ENCODE measurements at places on chromosomes 2 and 18.

DNA sequence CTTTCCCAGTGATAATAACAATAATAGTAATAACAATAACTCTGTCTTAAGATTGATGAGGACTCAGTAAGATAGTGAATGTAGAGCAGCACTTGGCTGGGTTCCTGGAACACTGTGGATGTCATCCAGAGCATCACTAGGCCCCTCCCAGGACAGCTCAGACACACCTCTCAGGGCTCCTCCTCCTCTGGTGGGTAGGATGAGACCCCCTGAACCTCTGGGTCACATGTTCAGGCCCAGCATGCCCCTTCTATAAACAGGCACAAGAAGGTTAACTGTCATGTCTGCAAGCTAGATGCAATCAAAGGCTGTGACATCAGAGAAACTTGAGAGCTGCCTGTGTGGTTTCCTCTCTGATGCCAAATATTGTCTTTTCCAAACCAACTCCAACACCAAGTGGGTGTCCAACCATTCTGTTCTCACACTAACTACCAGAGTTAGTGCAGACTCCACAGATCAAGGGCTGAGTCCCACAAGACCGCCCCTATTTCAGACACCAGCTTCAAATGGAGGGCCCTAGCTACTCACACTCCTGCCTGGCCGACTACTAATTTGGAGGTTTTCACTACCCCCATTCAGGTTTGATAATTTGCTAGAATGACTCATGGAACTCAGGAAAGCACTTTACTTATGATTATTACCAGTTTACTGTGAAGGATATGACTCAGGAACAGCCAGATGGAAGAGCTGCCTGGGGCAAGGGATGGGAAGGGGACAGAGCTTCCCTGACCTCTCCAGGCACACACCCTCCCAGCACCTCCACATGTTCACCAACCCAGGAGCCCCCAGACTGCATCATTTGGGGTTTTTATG, 46.4 kb upstream of the BZW1 start:
- DNase-seq, result peak; percentile 92

- DNase-seq, result peak; percentile 77
These were observed 3.6 kb downstream of the ZNF516 start for GRCh38 chr18:76491473-76491775.

GRCh38 chr18:45722899-45723298, 1.1 kb upstream of the SLC14A1 start:
- DNase-seq, result peak; percentile 79

- DNase-seq, result no peak
These were observed 286.4 kb upstream of the CNTNAP5 start for GRCh38 chr2:123738643-123739042.

GRCh38 chr2:10530607-10531239, 82.6 kb upstream of the ODC1 start:
- DNase-seq, result peak; percentile 26

GRCh38 chr2:234195516-234195915, 145.0 kb downstream of the SPP2 start:
- no peak for DNase-seq

- no peak for DNase-seq
These were observed 261.7 kb downstream of the ETAA1 start for GRCh38 chr2:67658820-67659219.

GRCh38 chr2:159963700-159964099, 98.7 kb downstream of the PLA2R1 start:
- DNase-seq, result no peak

DNA sequence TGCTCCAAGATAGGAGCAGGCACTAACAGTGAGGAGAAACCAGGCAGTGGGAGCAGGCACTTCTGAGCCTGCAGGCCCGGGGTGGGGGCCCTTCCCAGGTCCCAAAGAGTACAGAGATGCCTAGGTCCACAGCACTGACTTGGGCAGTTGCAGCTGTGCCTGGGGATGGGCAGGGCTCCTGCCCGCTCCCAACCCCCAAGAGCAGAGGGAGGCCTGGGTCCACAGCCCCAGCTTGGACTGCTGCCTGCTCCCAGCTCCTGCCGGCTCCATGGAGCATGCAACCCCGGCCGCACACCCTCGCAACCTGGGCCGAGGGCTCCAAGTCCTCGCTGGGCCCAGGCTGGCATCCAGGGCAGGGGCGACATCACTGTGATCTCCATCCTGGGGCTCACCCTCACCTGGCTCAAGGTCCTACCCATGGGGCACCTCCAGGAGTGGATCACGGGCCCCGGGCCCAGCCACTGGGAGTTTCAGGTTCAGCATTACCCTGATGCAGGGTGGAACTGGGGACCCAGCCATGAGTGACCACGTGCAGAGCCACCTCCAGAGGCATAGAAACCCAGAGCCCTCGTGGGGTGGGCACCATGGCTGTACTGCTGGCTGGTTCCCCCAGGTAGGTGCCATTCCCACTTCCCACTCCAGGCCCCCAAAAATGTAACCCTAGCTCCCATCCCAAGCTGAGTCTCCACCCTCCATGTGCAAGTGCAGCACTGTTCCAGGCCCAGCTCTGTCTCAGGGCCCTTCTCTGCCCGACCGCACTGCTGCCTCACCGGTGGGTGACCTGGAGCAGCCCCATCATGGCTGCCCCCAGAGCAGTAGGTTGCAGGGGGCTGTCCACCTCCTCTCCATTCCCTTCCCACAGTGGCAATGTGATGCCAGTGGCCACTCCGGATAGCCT, 325.6 kb downstream of the NR4A2 start:
- DNase-seq, result no peak

- no peak for DNase-seq
These were observed 38.2 kb upstream of the EPHA4 start for GRCh38 chr2:221610255-221610654.

DNA sequence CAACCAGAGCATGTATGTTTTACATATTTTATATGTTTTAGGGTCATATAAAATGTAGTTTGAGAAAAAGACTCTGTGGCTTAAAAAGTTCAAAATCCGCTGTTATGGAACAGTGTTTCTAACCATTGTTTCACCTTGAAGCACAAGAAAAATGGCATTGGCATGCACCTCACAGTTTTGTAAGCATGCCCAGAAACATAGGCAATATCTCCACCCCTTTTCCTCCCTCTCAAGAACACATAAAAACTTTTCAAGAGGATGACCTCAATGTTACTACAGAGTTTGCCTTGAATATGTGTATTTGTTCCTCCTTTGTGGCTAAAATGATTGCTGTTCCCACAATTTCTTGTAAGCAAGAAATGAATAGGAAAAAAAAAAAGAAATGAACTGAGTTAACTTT, 29.3 kb upstream of the SLC40A1 start:
- DNase-seq, result peak; percentile 13

DNA sequence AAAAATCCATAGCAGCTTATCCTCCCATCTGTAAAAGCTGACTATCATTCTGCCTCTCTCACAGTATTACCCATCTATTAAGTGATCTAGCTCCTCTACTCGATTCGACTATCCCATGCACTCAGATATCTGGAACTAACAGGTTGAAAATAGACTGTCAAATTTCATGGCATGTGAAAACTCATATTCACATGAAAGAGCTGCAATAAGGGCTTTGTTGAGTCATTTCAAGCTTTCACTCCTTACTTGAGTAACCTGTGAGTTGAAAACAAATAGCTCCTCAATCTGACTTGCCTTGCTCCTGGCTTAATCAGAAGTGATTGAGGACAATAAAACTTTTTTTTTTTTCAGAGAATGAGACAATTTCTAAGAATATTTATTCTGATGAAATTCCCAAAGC, 192.4 kb upstream of the ERBB4 start:
- DNase-seq, result no peak

DNA sequence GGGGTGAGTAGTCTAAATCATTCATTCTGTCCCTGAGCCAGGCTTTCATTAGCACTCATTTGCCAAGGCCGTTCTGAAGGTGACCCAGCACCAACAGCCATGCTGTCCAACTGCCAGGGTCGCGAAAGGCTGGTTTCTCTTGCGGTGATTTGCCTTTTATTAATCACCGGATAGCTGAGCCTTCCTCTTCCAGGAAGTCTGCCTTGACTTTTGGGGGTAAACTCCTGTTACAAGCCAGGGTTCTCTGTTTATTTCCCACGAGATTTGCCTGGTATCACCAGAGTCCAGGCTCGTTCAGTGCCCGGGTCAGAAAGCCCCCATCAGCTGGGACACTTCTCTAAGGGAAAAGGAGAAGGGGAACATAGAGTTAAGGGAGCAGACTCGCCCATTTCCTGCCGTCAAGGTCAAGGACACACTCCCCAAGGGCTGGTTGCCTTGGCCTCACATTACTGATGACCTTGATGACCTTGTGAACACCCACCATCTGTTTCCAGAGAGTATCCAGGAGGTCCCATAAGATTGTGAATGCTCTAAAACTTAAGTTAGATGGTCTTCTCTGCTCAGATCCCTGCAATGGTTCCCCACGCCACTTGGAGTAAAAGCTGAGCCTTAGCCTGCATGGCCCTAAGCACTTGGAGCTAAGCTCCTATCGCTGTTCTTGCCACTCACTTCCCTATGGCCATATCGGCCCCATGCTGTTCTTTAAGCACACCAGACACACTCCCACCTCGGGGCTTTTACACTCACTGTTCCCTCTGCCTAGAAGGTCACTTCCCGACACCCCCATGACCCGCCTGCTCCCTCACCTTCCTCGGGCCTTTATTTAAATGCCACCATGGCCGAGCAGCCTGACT, 118.0 kb upstream of the STPG4 start:
- no peak for DNase-seq

GRCh38 chr2:134143568-134143967, 110.3 kb upstream of the MGAT5 start:
- no peak for DNase-seq

GRCh38 chr2:237628247-237629187, 1.1 kb downstream of the LRRFIP1 start:
- DNase-seq, result no peak

GRCh38 chr18:36308711-36309435, 11.4 kb downstream of the FHOD3 start:
- no peak for DNase-seq
